ENCODE measurements at places on chromosomes 7 and 10.

DNA sequence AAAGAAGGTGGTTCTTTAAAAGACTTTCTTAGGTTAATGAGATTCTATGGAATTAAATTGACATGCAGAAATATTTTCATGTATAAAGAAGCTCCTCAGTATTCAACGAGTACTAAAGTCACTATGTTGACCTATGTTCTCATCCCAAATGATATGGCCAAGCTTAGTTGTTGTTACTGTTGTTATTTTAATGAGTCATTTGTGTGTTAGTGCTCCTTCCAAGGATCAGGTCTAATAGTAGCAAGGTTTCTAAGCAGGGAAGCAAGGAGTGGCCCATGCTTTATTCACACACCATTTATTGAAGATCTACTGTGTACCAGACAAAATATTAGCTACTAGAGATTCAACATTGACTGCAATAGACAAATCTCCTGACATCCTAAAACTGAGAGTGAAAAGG, 41.9 kb downstream of the LRRN3 start:
- DNase-seq, result no peak

DNA sequence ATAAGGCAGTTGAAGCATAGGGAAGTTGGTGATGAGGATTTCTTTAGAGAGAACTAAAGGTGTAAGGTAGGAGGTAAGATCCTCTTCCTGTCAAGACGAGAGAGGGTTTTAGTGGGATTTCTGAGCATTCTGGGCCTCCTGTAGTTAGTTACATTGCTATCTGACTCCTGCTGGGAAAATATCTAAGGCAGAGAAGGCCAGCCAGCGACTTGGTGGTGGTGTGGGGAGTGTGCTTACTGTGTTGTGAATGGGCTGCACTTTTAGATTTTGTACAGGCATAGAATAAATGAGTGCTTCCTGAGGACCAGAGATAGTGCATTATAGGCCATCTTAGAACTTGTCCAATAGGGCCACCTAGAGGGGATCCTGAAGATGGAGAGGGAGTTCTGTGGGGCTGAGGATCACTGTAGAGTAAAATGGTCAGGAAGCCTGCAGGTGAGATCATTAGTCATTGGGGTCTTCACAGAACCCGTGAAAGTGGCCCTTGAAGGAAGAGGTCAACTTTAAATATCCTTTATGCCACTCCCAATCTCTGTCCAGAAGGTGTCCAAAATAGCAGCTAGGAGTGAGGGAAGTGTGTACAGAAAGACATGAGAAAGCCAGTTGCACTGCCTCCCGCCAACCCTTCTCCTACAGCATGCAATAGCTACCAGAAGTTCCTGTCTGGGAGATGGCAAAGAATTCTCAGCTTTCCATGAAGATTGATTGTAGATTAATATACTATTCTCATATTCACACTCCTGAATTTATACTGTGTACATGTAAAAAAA, 266.6 kb downstream of the POLR1F start:
- DNase-seq, result peak; percentile 16

DNA sequence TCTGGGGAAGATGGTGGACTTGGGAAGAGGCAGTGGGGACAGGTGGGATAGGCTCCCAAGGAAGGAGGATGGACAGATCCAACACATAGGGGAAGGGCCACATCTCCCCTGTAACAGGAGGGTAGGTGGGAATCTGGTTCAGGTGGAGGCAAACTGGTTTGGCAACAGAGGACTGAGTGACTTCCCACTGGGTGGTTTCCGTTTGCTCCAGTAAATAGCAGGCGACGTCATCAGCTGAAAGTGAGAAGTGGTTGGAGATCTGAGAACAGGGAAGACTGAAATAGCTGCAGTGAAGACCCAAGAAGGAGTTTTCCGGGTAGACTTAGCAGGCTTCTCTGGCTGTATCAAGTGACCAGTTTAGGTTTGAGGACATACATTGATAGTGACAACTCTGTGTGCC, 504.4 kb downstream of the GALNT17 start:
- DNase-seq, result no peak

DNA sequence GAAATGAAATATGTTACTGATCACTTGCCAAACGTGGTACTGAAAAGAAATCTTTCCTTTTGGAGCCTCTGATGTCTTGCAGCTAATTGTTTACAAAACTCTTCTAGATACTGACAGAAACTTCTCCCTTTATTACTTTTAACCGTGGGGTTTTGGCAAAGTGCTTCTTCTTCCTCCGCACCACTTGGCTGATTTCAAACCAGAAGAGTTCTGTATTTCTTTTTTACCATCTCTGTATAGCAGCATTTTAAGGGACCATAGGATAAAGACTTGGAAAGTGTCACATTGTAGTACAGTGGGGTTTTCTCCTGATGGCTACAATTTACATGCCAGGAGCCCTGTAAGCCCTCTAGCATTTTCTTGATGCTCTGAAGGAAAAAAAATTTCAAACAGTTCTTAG, 21.9 kb upstream of the CREB5 start:
- DNase-seq, result no peak

DNA sequence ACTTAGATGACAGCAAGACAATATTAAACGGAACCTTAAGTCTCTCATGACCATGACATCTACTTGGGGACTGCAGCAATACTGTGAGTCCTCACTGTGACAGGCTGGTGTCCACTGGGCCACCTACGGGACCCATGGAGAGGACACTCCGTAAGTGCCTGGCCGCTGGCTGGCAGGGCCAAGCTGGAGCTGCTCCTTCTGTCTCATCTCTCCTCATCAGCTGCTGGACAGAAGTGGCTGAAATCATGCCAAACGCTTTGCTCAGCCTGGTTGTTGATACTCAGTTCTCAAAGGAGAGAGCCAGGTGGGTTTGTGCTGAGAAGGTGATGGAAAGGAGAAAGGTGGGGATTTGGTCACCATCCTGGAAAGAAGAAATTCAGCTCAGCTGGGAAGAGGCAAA, 33.3 kb downstream of the AFAP1L2 start:
- DNase-seq, result no peak

- DNase-seq, result no peak
These were observed 3.2 kb upstream of the VSIR start for GRCh38 chr10:71776481-71776925.

DNA sequence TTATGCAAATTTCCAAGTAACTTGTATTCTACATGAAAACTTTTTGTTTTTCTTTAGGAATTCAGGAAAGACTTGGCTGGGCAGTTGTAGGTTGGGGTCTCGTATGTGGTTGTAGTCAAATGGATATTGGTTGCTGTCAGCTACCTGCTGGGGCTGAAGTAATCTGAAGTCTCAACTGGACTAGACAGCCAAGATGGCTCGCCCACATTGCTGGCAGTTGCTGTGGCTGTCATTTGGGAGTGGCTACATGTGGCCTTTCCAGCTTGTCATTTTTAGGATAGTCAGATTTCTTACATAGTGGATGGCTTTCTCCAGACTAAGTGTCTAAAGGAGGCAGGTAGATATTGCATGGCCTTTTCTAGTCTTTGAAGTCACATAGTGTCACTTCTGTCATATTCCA, 32.6 kb downstream of the EXOC6 start:
- DNase-seq, result no peak

DNA sequence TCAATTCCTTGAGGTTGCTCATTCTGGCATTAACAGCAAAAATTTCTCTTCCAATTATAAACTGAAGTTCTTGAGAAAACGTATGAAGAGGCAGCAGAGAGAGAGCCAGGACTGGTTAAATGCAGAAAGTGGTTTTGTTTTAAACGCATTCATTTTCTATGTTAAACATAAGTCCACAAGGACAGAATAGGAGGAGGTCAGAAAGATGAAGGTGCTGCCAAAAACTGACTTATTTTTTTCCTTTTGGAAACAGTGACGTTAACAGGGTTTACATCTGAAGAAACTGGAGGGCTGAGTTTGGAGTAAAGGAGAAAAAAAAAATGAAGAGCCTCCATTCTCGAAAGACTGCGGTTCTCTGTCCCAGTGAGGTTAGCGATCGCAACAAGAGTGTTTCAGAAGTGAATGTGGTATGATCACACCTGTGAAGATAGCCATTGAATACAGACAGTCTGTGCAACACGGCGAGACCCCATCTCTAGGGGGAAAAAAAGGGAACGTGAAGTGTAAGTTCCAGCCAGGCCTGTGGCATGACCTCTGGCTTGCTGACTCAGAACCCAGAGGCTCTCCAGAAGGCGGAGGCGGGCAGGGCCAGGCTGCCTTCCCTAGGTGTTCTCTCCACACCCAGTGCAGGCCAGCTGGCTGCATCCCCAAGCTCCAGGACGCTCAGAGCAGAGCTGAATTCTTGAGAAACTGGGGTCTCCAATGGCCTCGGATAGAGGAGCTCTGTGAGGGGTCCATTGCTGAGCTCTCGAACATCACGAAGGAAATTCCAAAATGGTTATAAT, 84.0 kb downstream of the CHST15 start:
- no peak for DNase-seq

GRCh38 chr7:54743580-54743979, 15.4 kb downstream of the SEC61G start:
- no peak for DNase-seq

DNA sequence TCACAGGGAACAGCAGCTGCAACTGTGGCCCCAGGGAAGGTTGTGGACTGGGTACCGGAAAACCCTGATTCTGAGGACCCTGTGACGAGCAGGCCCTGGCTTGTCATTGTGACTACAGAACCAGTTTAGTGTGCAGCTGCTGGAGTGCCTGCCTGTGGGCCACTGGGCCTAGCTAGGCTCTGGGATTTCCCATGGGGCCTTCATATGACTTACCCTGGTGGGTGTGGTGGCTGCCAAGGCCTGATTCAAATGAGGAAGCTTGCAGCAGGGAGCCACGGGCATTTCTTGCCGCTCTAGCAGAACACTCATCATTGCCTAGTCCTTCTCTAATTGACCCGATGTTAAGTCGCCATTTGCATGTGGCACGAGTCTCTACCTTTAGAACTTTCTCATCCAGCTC, 14.7 kb upstream of the CAMK2G start:
- DNase-seq, result peak; percentile 68

DNA sequence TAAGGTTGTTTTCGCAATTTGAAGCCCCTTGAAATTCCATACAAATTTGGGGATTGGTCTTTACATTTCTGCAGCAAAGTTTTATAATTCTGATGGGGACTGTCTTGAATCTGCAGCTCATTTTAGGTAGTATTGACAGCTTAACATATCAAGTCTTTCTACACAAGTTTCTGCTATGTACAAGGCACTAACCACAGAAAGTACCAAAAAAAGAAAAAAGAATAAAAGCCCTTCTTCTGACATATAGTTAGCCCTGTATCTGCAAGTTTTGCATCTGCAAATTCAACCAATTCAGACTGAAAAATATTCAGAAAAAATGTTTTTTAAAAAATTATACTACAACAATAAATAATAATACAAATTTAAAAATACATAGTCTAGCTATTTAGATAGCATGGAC, 15.3 kb downstream of the POT1 start:
- no peak for DNase-seq

DNA sequence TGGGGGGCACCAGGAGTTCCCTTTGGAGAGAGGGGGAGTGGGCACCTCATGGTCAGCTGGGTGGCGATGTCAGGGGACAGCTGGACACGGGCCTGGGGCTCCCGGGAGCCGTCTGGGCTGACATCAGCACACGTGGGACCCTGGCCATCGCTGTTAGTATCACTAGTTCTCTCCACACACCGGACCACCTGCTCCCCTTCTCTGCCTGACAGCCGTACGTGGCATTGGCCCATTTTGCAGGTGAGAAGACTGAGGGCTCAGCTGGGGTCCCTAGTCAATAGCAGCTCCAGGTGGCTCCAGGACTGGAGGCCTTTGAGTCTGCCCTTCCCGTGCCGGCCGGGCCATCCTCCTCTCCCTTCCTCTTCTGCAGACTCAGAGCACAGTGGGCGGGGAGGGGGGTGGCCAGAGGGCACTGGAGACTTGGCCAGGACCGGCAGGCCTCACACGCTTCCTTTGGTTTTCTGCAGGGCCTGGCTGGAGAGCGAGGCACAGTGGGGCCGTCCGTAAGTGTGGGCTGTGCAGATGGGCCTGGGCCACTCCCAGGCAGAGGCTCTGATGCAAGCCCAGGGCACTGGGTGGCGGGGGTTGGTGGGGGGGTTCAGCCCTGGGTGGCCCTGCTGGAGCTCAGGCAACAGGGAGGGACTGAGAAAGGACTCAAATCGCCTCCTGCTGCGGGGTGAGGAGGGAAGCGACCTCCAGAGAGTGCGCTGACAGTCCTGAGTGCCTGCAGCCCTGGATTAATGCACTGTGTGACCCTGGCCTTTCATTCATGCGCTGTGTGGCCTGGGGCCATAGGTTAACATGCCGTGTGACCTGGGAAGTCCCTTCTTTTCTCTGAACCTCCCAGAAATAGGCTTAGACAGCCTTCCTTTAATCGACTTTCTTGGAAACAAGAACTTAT, 78.2 kb downstream of the MYL10 start:
- DNase-seq, result no peak

DNA sequence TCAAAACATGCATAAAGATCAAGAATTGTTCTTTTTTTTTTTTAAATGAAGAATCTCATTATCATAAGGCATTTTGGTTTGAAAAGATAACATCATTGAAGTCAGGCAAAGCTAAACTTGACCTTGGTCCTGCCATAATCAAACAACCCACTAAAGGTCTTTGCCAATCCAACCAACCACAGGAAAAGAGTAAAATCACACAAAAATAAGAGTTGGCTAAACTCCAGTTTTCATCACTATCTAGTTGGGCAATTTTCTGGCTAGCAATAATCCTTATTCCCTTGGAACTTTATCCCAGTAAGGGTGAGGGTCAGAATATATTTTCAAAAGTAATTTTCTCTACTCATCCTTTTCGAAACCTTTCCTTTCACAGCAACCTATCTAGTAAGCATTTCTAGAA, 62.4 kb downstream of the HIBADH start:
- no peak for DNase-seq

DNA sequence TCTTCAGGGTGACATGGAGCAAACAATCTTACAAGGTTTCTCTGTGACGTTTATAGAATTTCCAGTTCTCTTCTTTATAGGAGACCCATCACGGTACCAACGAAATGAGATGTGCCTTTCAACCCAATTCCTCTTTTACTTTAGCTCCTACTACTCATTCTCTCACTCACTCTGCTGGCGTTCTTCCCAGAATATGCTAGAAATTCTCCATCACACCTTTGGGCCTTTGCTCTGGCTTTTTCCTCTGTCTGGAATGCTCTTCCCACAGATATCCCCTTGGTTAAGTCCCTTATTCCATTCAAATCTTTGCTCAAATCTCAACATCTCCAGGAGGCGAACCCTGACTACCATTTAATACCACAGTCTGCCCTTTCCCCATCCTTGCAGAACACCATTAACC, 39.0 kb downstream of the SEMA3C start:
- DNase-seq, result no peak

- DNase-seq, result no peak
These were observed 97.9 kb upstream of the PALS2 start for GRCh38 chr7:24475166-24475961.

- no peak for DNase-seq
These were observed 27.3 kb downstream of the PDE1C start for GRCh38 chr7:32042900-32043299.

DNA sequence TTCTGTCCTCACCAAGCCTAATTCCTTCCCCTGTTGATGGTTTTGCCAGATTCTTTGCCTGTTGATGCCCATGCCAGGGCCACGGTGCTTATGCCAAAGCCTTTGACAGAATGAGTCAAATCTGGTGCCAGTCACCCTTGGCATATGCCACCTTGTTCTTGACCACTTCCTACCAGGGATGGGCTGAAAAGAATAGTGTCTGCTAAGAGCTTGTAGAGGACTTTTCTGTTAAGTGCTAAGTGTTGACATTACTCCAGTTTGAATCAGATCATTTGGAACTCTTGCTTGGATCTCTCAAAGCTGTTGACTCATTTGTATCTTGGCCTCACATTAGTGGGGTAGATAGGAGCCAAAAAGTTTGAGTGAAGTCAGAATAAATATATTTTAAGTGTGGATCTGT, 661.2 kb downstream of the AUTS2 start:
- DNase-seq, result peak; percentile 45

GRCh38 chr10:54478601-54479000, 322.4 kb downstream of the PCDH15 start:
- DNase-seq, result no peak

Measured in GM04503 (cell line).